Fibroblast of villous mesenchyme (primary cell): ENCODE measurements at places on chromosomes 1 and 21. TPM values are rescaled to one million over a fixed set of nuclear protein-coding genes. Genes with fewer than 3 reads are reported as not detected.

- DNase-seq: peak; percentile 33
Observed at GRCh38 chr1:162230096-162230495, 146.6 kb downstream of the SPATA46 start.

GRCh38 chr1:172966844-172967540, 83.7 kb downstream of the TNFSF18 start:
- DNase-seq: no peak

GRCh38 chr1:203265541-203265940, 36.1 kb upstream of the CHIT1 start:
- DNase-seq: no peak

- DNase-seq: no peak
Observed at GRCh38 chr1:194078765-194079164, 892.4 kb upstream of the B3GALT2 start.

GRCh38 chr21:38241029-38241740, 15.6 kb upstream of the KCNJ15 start:
- DNase-seq: peak; percentile 30

The INTS11 gene
- total RNA-seq: 57.9 and 61.2 TPM in 2 replicates

The ATAD3B gene
- total RNA-seq: 17.3 and 20.0 TPM in 2 replicates

DNA sequence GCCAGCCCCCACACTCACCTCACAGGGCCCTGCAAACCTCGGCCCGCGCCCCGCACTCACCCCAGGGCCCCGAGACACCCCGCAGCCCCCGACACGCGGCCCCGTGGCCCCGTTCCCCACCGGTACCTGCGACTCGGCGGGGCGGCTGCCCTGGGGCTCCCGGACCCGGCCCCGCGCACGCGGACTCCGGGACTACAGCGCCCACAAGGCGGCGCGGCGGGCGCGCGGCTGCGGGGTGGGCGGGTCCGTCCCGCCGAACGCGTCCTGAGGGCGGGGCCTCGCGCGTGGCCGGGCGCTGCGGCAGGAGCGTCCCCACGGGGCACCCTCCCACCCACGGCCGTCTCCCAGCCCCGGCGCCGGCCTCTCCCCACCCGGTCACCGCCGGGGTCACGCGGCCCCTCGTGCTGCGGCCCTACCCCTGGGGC, at the start of gene SLC19A1:
TSS of gene SLC19A1 (minus strand) at position 199 of the 425 bp plus-strand sequence. CDS start 4,481 bp downstream, outside the sequence.
- DNase-seq: peak; percentile 45

The PTBP2 gene
- total RNA-seq: 14.2 and 15.8 TPM in 2 replicates

GRCh38 chr1:204339541-204339940, 20.2 kb downstream of the PLEKHA6 start:
- DNase-seq: no peak
